ENCODE measurements at places on chromosomes 11 and 22. TPM values are rescaled to one million over a fixed set of nuclear protein-coding genes. Genes with fewer than 3 reads are reported as not detected.

APOA1 gene
- total RNA-seq, result not detected

MPEG1 gene
- not detected for total RNA-seq

KRTAP5-9 gene
- total RNA-seq, result not detected

ASRGL1 gene
- 7.8 TPM for total RNA-seq

SOX6 gene
- not detected for total RNA-seq

OR5W2 gene
- not detected for total RNA-seq

DLAT gene
- total RNA-seq, result 37.3 TPM

SYT7 gene
- not detected for total RNA-seq

DERL3 gene
- 4.7 TPM for total RNA-seq

APOA5 gene
- not detected for total RNA-seq

All from natural killer cell treated with Interleukin-12 subunit alpha and Interleukin-12 subunit beta and Interleukin-15 and Interleukin-18, amount 100 ng/mL, for 72 hours (primary cell).